Osteoblast (primary cell): ENCODE measurements at places on chromosomes 3 and 15. TPM values are rescaled to one million over a fixed set of nuclear protein-coding genes. Genes with fewer than 3 reads are reported as not detected.

- no peak for DNase-seq
These were observed 12.7 kb upstream of the ACTC1 start for GRCh38 chr15:34808016-34808415.

The SPTBN5 gene
- total RNA-seq = under 0.01 and 0.36 TPM in 2 replicates

- peak; percentile 32 for DNase-seq
These were observed 556.2 kb upstream of the CBLB start for GRCh38 chr3:106425026-106425425.

DNA sequence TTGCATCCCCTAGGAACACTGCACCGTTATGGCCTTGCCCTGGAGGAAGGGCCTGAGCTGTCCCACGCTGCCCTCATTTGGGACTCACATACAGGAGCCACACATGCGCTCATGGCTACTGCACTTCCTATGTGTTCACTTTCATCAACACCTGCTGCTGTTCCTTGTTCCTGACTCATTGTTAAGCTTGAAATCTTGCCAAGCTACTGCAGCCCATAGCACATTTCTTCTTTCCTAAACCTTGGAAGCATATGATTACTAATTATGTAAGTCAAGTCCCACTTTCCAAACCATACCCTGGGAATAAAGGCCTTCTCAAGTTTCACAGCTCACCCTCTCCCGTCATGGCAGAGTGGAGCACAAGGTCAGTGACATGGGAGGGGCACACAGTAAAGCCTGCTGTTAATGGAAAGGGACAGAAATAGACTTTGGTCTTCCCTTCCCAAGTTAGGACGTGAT, 307.9 kb downstream of the CLSTN2 start:
- DNase-seq = no peak

GRCh38 chr3:123733805-123734526, 149.1 kb upstream of the HACD2 start:
- DNase-seq = peak; percentile 89

GRCh38 chr3:88209356-88209755, 59.6 kb downstream of the C3orf38 start:
- DNase-seq = no peak

- no peak for DNase-seq
These were observed 2.9 kb downstream of the CASR start for GRCh38 chr3:122186372-122186771.
